ENCODE measurements at places on chromosomes 6 and 20.

GRCh38 chr6:84450018-84450417 is 222.6 kb upstream of the CEP162 start:
- no peak for DNase-seq

- no peak for DNase-seq
These were observed 181.6 kb upstream of the AKAP12 start for GRCh38 chr6:151058021-151058733.

DNA sequence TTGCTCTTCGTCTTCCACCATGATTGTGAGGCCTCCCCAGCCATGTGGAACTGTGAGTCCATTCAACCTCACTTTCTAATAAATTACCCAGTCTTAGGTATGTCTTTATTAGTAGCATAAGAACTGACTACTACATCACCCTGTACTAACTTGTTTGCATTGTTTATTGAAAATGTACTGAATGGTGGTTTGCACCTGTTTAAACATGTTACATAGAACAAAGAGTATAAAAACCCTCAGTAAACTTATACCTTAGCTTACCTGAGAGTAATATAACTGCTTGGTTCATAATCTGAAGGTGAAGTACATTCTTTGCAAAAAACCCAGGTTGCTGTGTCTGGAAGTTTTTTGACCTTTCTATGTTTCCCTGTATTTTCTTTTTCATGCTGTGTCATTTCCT is 777.8 kb downstream of the TBC1D32 start:
- no peak for DNase-seq

DNA sequence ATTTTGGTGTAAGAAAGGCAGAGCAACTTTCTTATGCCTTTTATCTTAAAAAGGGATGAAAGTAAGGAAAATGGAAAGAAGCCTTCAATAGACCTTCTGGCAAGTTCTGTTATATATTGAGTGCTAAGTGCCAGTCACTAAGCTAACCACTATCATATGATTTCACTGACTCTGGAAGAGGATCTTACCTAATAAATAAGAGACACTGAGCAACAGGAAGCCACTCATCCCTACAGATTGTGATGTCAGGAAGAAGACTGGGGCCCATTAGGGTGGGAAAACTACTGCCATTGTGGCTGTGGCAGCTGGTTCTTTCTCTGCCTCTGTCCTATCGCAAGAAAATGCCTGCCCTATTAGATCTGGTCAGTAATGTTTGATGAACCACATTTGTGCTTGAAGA is 89.6 kb downstream of the AIG1 start:
- DNase-seq = no peak

DNA sequence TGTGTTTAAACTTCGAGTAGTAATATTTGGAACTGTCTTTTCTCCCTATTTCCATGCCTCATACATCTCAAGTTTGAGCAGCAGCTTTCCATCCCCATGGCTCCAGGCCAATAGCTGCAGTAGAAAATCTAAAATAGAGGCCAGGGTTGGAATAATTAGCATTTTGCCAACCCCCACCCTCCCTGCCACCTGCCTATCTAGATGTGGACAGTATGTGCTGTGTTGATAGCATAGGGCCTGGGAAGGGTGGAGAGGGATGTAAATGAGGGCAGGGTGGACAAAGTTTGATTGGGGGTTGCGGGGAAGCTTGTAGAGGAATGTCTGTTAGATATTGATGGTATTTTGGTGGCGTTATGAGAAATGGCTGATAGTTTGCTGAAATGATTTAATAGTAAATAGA is 5.6 kb downstream of the TOP1 start:
- no peak for DNase-seq
